ENCODE measurements at places on chromosomes 6 and 20.

DNA sequence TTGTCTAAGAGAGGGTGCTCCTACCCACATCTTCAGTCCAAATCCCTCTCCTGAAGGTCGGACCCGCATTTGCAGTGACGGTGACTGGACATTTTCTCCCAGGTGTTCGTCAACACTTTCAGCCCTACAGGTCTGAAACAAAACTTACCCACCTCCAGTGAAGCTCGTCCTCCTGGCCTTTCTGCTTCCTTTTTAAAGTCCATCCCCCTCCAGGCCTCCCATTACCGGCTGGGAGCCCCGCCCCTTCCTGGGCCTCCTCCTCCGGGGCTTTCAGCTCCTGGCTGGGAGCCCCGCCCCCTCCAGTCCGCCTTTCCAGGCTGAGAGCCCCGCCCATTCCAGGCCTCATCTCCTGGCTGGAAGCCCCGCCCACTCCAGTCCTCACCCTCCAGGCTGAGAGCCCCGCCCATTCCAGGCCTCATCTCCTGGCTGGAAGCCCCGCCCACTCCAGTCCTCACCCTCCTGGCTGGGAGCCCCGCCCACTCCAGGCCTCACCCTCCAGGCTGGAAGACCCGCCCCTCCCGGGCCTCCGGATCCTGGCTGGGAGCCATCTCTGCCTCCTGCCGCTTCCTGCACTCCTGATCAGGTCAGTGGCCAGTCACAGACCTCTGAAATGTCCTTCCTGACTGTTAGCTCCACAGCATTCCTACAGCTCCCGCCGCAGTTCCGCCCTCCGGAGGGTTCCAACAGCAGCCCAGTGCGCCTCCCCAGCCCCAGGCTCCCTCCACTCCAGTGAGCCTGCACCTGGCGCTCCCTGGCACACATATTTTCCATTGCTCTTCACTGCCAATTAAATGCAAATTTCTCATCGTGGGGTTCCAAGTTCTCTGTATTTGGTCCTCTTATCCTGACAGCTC lies 98.5 kb downstream of the LY86 start:
- peak; percentile 17 for DNase-seq

- no peak for DNase-seq
Observed at GRCh38 chr6:88989215-88989614, 25.8 kb upstream of the RNGTT start.

GRCh38 chr6:34360556-34360955 lies 31.9 kb downstream of the NUDT3 start:
- DNase-seq = no peak

- DNase-seq = no peak
Observed at GRCh38 chr6:44176130-44176761, 17.6 kb downstream of the CAPN11 start.

GRCh38 chr6:157443066-157443800 lies 62.2 kb downstream of the ZDHHC14 start:
- DNase-seq = no peak

DNA sequence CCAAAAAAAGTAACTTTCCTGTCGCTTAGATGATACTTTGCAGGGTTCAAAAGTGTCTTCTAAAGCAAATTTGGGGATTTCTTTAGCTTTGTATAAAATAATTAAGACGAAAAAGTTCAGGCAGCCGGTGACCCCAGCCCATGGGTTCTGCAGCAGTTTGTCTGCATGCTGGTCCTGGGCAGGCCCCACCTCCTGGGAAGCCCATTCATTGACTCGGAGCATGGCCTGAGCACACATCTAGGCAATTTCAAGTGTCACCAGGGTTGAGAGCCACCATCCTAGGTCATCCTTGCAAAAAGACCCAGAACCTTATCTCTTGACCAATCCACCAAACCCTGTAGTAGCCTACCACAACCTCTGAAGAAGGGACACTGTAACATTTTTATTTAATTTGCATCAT lies 20.6 kb downstream of the BFSP1 start:
- no peak for DNase-seq

DNA sequence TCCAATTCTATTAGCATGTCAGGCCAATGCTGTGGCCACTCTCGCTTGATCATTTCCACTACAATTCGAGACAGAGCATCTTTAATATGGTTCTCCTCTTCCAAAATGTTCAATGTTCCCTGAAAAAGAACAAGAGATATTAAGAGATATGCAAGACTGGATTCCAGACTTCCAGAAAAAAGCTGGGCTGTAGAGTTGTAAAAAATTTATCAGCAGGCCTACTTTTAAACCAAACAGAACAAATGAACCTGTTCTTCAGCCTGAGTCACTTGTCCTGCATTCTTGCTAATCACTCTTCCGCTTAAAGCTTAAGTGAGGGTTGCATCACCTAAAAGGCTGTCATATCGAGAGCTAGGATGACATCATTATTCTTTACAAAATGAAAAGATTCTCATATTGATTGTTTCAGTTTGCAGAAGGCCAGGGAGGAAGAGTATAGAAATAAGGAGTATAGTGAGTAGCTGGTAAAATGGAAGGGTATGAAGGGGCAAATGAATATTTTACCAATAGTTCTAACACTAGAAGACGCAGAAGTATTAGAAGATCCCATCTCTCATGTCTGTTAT lies 4.9 kb downstream of the XPO5 start:
- no peak for DNase-seq

- DNase-seq = no peak
Observed at GRCh38 chr20:46740214-46740609, 30.8 kb downstream of the SLC2A10 start.

DNA sequence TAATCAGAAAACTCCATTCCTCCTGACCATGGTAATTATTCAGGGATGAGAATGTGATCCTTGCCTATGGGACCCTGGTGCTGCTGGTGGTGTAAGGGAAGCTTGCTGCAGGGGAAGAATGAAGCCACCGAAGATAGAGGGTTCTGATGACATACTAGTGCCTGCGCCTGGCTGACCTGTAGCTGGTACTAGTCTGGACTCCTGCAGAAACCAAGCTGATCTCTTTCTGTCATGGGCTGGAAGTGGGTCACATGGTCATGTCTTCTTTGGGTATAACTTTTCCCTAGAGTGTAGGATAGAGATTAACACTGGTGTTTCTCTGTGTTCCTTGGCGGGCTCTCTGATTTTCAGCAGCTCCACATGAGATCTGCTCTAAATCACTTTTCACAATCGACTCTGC lies 8.6 kb upstream of the SLC4A11 start:
- DNase-seq = no peak

DNA sequence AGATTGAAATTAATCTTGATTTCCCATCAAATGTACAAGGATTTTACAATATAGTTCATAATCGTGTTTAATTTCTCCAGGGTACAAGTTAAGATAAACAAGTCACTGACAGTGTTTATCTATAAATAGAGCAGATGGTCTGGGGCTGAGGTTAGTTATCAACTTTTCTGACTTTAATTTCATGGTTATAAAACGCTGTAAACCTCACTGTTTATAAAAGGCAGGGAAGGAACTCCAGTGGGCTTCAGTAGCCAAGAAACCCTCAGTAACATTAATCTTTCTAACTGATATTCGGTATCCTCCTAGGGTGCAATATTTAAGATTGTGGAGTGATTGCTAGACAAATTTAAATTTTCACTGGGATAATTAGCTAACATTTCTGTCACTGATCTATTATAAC lies 68.6 kb downstream of the GFRAL start:
- no peak for DNase-seq

DNA sequence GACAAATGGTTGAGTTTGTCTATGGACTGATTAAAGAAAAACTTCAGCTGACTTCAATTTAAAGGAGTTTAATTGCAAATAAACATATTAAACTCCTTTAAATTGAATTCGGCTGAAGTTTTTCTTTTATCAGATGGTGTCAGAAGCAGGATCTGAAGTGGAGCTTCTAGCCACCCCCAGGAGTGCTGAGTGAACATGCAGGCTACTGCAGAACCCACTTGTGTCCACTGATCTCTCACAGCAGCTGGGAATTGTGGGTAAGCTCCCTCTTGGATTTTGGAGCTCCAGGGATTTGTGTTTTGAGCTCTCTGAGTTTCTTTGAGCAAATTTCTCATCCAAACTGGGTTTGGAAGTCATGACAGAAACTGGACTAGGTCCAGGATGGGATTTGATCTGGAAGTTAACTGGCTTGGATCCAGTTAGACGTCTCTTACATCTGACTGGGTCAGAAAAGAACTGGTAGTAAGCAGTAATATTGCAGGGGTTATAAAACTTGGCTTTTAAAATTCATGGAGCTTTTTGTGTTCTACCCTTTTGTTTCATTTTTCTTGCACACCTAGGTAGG lies 95.8 kb upstream of the UST start:
- no peak for DNase-seq

DNA sequence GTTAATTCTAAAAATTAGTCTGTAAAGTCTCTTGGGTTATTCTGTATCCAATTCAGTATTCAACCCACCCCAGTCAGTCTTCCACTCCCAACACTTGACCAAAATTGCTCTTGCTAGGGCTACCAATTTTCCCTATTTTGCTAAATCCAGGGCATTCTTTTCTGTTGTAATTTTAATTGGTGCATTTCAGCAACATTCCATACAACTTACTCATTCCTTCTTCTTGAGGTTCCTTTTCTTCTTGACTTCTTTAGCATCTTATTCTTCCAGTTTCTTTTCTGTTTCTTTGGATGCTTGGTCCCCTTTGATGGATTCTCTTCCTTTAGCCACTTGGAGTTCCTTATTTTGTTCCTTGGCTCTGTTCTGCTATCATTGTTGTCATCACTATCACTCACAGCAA lies 11.2 kb upstream of the GRM1 start:
- no peak for DNase-seq

DNA sequence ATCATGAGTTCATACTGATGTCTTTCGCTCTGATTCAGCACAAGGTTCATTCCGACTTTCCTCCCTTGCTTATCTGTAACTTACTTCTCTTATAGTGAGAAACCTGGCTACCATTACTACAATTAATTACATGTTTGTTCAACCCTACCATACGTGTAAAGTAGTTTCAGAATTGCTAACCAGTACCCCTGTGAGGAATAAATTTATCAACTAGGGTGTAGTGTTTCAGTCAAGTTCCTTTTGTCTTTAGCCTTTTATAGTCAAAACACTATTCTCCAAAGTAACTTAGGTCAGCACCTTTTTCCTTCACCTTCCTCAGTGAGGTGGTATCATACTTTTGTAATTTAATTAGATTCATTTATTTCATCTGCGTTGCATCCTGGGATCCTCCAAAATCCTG lies 64.9 kb downstream of the MAP3K4 start:
- DNase-seq = no peak

- no peak for DNase-seq
Observed at GRCh38 chr6:68313911-68314310, 321.2 kb upstream of the ADGRB3 start.

GRCh38 chr6:137983269-137983668 lies 116.2 kb downstream of the TNFAIP3 start:
- no peak for DNase-seq

GRCh38 chr6:145648149-145648548 lies 87.2 kb downstream of the EPM2A start:
- no peak for DNase-seq

GRCh38 chr20:57322476-57322875 lies 7.1 kb upstream of the SPO11 start:
- no peak for DNase-seq

- no peak for DNase-seq
Observed at GRCh38 chr20:62668441-62669027, 26.2 kb downstream of the SLCO4A1 start.

DNA sequence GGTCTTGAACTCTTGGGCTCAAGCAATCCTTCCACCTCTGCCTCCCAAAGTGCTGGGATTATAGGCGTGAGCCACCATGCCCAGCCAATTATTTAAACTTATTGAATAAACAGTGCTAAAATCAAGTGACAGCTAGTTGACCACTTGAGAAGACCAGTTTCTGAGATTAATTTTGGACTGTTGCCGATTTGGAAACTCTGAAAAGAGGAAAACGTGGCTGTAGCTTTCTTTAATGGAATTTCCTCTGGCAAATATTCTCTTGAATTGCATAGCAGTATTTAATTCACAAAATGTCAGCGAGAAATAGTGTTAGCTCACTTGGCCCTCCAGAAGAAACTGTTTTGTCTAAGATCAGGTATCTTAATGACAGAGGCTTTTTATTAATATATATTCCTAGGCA lies 754.5 kb downstream of the HDGFL1 start:
- DNase-seq = no peak

- DNase-seq = no peak
Observed at GRCh38 chr6:12165297-12165696, 124.9 kb upstream of the EDN1 start.

DNA sequence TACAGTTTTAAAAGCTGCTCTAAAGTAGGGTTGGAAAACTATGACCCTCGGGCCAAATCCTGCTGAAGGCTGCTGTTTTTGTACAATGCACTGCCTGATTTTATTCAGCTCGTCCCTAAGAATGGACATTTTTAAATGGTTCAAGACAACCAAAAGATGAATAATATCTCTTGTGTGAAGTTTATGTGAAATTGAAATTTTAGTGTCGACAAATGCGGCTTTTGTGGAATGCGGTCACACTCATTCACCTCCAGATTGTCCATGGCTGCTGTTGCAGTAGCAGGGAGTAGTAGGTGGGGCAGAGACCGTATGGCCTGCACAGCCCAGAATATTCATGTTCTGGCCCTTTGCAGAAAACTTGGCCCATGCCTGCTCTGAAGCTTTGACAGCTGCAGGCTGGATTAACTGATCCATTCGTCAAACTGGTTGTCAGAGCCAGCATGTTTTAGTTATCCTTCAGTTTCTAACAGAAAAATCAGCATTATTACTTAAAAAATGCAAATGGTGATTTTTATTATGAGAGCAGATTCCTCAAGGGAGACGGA lies 91.6 kb downstream of the PSMG4 start:
- no peak for DNase-seq

DNA sequence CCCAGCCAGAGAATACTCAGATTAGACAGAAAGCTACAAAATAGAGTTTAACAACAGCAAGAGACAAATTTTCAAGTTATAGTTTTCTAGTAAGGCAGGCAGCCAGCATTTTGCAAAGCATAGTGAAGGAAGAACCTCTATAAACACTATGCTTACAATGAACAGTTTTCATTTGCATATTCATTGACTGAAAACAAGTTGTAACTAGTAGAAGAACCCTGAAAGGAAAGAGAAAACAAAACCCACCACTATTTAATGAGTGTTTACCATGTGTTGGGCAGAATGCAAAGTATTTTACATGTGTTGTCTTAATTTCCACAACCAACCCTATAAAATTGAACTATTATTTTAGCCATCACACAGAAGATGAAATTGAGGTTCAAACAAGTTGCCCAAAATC lies 196.1 kb downstream of the UBE3D start:
- DNase-seq = no peak
